ENCODE measurements at places on chromosomes 4 and X. TPM values are rescaled to one million over a fixed set of nuclear protein-coding genes. Genes with fewer than 3 reads are reported as not detected.
A peak's percentile ranks its signal among the peaks of the same experiment; 100 is the strongest.

DNA sequence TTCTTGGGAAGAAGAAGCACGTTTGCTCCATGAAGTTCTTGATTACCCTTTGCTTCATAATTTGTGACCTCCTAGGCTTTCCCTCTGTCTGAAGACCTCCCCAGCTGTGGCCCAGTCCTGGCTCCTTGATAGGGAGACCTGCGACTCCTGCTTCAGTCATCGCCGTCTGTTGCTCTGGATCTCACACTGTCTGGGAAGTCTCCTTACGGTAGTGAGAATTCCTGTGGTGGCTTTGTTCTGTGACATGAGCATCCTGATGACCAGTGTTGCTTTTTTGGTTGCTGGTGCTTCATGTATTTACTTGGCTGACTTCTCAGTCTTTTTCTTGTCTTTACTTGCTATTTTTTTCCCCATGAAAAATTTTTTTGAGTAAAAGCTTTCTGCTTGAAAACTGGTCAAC is 44.2 kb downstream of the JADE1 start:
- DNase-seq = no peak

- peak; percentile 54 for DNase-seq
These were observed 552 bp downstream of the NKRF start for GRCh38 chrX:119605464-119606279.

GRCh38 chr4:38324861-38325628 is 339.0 kb upstream of the KLF3 start:
- DNase-seq = no peak

GRCh38 chr4:73615613-73616012 is 4.6 kb downstream of the RASSF6 start:
- no peak for DNase-seq

DNA sequence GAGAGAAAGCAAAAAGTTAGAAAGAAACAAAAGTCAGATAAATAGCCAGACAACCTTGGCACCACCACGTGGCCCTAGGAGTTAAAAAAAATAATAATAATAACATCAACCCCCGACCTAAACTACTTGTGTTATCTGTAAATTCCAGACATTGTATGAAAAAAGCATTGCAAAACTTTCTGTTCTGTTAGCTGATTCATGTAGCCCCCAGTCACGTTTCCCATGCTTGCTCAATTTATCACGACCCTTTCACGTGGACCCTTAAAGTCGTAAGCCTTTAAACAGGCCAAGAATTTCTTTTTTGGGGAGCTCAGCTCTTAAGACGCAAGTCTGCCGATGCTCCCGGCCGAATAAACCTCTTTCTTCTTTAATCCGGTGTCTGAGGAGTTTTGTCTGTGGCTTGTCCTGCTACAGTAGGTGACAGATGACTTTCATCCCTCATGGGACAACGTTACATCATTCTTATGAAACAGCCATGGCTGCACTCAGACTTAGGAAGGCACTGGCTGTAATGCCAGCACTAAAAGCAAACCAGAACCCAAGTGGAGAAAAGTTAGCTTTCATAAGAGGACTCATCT is 520 bp downstream of the ACOX3 start:
- no peak for DNase-seq

The SNCA gene
- 17.7 TPM for total RNA-seq

The HMX1 gene
- not detected for total RNA-seq

The GSX2 gene
- not detected for total RNA-seq

GRCh38 chr4:3655963-3656362 is 110.2 kb upstream of the ADRA2C start:
- no peak for DNase-seq

The BGN gene
- 62.2 TPM for total RNA-seq

DNA sequence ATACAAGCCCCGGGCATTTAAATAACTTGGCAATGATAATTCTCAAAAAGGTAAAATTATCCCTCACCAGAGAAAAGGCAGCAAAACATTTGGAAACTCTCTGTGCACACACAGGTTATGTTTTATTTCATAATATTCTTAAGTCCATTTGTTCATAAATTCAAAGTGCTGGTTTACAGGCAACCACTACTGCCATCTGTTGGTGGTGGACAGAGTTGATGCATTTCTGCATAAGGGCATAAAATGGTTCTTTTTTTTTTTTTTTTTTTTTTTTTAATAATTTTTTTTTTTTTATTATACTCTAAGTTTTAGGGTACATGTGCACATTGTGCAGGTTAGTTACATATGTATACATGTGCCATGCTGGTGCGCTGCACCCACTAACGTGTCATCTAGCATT is 31.5 kb upstream of the IL21 start:
- peak; percentile 36 for DNase-seq

- DNase-seq = no peak
These were observed 11.6 kb upstream of the MAGEB17 start for GRCh38 chrX:16155581-16156096.

The DSPP gene
- total RNA-seq = not detected

Measured in tongue (tissue), 3 donors.